A673 (cell line): ENCODE measurements at places on chromosomes 3 and 15. TPM values are rescaled to one million over a fixed set of nuclear protein-coding genes. Genes with fewer than 3 reads are reported as not detected.

FILIP1L gene
- total RNA-seq: 3.4 and 4.3 TPM in 2 replicates

TMC3 gene
- not detected in 2 replicates for total RNA-seq

GRCh38 chr15:50148362-50148963, 29.4 kb upstream of the ATP8B4 start:
- DNase-seq: peak; percentile 92
- H3K4me1 ChIP-seq: peaks cover 6% of the 10 kb centered on the region

DNA sequence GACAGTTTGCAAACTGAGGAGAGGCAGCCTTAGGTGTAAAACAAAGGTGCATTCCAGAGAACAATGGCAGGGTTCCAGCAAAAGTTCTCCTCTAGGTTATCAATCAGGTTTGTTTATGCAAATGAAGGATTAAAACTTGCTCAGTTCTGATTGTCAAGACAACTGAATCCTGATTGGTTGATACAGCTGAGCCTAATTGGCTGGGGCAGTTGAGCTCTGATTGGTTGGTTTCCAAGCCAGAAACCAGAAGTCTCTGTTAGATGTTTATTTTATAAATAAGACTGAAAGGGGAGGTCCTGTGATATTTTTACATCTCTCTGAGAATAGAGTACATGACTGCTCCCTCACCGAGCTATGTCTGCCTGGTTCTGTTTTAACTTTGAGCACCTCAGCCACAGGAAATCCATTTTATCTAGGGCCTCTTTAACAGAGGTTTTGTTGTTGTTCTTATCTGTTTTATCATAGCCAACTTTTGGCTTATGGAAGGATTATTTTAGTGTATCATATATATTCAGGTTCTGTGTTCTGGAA, 37.8 kb downstream of the PPM1L start:
- no peaks in the 10 kb centered on the region for H3K27me3 ChIP-seq
- DNase-seq: no peak
- no peak overlapping the region for H3K4me3 ChIP-seq

- H3K27me3 ChIP-seq: no peaks in the 10 kb centered on the region
- H3K4me1 ChIP-seq: peaks cover 25% of the 10 kb centered on the region
- no peak overlapping the region for H3K4me3 ChIP-seq
- no peak overlapping the region for H3K27ac ChIP-seq
- no peaks in the 10 kb centered on the region for H3K36me3 ChIP-seq
These were observed 16.7 kb upstream of the TBL1XR1 start for GRCh38 chr3:177213801-177214535.

GRCh38 chr3:149941946-149942345, 28.7 kb downstream of the PFN2 start:
- no peak overlapping the region for H3K4me3 ChIP-seq
- H3K36me3 ChIP-seq: peaks cover 9% of the 10 kb centered on the region
- H3K27me3 ChIP-seq: no peaks in the 10 kb centered on the region
- no peak overlapping the region for H3K27ac ChIP-seq

KNL1 gene
- 36.7 and 40.3 TPM in 2 replicates for total RNA-seq

DNA sequence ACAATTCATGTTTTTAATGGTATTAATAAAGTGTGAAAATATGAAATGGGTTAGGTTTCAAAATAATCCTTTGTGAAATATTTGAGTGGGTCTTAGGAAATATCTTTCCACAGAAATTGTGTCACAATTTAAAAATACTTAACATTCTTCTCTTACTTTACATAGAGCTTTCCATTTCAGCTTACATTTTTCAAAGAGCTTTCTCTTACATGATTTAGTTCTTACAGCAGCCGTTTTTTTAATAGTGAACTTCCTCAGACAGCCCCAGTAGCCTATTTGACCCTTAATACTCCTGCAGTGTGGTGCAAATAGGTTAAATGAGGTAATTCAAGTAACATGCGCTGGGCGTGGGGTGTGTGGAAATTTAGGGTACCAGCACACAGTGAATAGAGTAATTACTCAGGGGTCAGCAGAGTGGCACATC, 21.8 kb downstream of the P2RY12 start:
- H3K4me3 ChIP-seq: no peak overlapping the region
- H3K4me1 ChIP-seq: peaks cover 1% of the 10 kb centered on the region
- DNase-seq: no peak
- no peaks in the 10 kb centered on the region for H3K27me3 ChIP-seq
- H3K27ac ChIP-seq: no peak overlapping the region

C3orf52 gene
- total RNA-seq: 0.73 and 1.0 TPM in 2 replicates

CADPS gene
- total RNA-seq: not detected in 2 replicates

IL5RA gene
- not detected in 2 replicates for total RNA-seq

DNA sequence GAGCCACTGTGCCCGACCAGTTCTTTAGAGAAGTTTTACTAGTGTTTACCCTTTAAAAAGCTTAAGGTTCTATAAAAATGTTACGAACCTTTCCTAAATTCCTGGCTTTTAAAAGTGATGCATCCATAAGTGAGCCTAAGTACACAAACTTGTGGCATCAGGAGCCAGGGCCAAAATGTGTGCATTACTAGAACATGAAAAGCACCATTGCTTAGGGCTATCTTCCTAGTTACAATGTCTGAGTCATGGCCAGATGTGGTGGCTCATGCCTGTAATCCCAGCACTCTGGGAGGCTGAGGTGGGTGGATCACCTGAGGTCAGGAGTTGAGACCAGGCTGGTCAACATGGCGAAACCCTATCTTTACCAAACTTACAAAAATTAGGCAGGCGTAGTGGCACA, 39.9 kb downstream of the LEO1 start:
- peaks cover 5% of the 10 kb centered on the region for H3K36me3 ChIP-seq
- no peak overlapping the region for H3K4me3 ChIP-seq
- no peak for DNase-seq
- H3K27ac ChIP-seq: no peak overlapping the region
- H3K27me3 ChIP-seq: no peaks in the 10 kb centered on the region
